ENCODE measurements at places on chromosomes 12 and 14. TPM values are rescaled to one million over a fixed set of nuclear protein-coding genes. Genes with fewer than 3 reads are reported as not detected.

The POTEG gene
- polyA plus RNA-seq, result not detected

The PRPH gene
- 0.19 TPM for polyA plus RNA-seq

The LTB4R gene
- 7.3 TPM for polyA plus RNA-seq

The RNASE1 gene
- 1,226 TPM for polyA plus RNA-seq

The EVL gene
- polyA plus RNA-seq, result 54.5 TPM

The TAS2R14 gene
- polyA plus RNA-seq, result 1.0 TPM

GRCh38 chr14:55913324-55914025, 204.7 kb upstream of the PELI2 start:
- no peak for DNase-seq

- no peak for DNase-seq
These were observed 13.1 kb downstream of the ULK1 start for GRCh38 chr12:131907379-131908091.

DNA sequence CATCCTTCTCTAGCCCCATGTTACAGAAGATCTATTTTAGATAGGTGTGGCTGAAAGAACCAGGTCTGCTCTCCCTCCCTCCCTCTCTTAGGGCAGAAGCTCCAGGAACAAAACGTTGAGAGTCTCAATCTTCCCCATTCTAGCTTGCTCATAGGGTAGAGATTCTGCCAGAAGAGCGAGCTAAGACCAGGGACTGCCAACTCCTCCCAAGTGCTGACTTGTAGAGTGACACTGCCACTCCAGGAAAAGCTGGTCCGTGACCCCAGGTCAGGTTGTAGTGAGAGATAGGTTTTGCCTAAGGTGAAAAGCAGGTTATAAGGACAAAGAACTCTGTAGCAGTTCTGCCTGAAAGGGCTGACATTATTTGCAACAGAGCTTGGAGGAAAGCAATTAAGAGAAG, 73.4 kb downstream of the INSM2 start:
- DNase-seq, result no peak

- DNase-seq, result no peak
These were observed 605.5 kb downstream of the DIO2 start for GRCh38 chr14:79605849-79606248.

GRCh38 chr14:74605531-74606223, 6.4 kb downstream of the LTBP2 start:
- no peak for DNase-seq

DNA sequence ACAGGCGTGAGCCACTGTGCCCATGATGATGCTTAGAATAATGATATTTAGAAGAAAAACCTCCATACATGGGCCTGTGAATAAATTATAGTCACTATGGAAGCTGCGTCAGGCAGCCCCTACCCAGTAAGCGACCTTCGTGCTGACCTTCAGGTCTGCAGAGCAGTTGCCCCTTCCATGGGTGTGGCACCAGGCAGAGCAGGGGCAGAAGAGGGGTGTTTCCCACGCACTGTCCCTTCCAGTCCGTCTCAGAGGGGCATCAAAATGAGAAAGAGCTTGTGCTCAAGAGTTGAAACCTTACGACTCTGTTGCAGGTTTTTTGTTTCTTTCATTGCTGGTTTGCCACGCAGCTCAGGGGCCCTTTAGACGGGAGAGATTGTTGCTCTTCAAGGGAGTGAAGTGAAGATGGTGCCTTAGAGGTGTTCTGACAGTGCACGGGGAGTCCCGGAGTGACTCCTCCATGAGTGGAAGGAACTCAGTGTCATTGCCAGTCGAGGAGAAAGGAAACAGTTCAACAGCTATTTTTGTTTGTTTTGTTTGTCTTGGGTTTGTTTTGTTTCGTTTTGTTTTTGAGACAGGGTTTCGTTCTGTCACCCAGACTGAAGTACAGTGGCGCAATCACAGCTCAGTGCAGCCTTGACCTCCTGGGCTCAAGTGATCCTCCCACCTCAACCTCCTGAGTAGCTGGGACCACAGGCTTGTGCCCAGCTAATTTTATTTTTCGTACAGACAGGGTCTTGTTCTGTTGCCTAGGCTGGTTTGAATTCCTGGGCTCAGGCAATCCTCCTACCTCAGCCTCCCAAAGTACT, 13.9 kb downstream of the CKB start:
- no peak for DNase-seq

DNA sequence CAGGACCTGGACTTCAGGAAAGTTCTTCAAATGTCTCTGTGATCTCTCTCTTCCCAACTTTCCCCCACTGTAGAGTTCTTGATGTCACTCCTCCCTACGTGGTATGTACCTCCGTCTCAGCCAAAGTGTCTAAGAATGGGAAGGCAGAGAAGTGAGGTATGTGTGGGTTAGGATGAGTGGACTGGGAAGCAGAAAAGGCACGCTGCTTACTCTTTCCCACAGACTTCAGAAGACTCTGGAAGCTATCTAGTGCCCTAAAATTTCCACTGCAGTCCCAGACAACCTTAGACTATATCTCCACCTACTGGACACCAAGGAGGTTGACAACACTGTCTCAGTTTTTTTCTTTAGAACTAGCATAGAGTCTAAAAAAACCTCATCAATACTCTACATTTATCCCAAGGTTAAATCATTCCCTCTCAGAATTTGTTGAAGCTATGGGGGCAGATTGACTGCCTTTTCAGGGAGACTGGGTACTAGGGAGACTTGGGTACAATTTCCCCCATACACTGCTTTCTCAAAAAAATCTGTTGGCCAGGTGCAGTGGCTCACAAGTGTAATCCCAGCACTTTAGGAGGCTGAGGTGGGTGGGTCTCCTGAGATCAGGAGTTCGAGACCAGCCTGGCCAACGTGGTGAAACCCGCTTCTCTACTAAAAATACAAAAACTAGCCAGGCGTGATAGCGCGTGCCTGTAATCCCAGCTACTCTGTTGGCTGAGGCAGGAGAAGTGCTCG, 20.6 kb upstream of the ITGA5 start:
- no peak for DNase-seq

DNA sequence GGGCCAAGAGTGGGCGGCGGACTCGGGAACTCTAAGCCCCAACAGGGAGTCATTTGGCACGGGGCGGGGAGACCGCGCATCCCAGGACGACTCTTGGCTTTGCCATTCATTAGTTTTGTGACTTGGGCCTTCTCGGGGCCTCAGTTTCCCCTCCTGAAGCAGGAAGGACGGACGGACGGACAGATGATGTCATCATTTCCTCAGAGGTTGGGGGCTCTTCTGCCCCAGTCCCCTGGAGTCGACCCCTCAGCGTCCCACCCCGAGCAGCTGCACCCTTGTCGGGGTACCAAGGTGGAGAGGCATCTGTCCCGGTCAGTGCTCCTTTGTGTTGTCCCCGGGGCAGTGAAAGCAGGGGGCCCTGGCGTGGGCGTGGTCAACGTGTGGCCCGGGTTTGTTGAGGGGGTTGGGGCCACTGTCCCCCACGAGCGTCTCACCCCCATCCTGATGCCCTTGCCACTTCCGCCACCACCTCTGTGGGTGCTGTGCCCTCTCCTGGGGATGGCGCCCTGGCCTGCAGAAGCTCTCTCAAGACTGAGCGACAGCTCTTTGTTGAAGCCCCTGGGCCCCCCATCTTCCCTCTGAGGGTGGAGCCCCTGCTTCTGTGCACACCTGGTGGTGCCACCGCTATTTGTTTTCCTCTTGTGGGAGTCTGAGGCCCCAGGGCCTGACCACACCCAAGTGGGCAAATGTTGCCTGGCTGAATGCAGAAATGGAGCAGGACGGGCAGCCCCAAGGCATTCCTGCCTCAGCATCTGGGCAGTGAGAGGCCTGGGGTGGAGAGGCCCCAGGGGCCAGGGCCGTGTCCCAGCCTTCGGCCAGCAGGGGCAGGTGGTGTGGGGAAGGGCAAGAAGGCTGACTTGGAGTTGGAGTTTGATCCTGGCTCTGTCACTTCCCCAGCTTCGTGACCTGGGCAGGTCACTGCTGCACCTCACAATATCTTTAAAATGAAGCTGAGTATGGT, 896 bp downstream of the HHIPL1 start:
- no peak for DNase-seq

All from lung (tissue), 17 donors.